Activated CD4-positive, alpha-beta T cell treated with anti-CD3 and anti-CD28 coated beads, Interleukin-2, Interleukin-4, amounts not matched to agents 100 ng/mL and 50 ng/mL, durations not matched to agents 16 hours and 8 hours (primary cell): ENCODE measurements at places on chromosomes 16 and 17.

DNA sequence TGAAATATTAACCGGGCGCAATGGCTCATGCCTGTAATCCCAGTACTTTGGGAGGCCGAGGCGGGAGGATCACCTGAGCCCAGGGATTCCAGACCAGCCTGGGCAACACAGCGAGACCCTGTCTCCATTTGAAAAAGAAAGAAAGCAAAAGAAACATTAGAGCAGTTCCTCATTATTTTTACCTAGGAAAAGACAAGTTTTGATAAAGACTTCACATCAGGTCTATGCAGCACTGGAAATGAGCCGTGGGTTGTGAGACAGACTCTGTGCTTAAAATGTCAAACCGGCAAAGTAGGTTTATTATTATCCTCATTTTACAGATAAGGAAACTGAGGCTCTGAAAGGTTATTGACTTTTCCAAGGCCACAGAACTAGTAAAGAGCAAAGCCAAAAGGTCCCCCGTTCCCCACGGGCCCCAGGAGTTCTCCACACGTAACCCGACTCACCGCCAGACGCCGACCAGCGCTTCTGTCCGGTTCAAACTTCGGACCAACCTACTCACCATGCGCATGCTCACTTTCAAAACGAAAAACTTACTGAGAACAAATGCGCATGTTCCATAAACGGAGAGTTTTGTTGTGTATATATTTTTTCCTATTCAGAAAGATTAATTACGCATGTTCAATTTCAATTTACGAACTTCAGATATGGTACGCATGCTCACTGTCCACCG, 356 bp downstream of the TUBD1 start:
- no peak for DNase-seq

DNA sequence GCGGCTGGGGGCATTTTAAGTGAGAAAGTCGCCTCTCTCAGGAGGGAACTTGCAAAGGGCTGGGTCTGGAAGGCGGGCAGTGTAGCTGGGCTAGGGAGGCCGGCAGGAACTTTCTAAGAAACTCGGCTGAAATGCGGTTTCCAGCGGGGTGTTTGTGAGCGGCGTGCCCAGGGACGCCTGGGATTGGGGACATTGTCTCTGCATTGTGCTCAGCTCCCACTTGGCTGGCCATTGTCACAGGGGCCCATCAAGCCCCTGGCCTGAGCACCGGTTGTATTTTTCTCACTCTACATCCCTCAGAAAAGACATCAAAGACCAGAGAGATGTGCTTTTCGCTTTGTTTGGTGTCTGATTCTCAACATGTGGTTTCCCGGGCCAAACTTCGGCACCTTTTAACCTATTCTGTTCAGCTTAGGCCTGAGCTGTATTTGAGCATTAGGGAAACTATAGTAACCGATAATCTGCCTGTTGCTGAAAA, 291.1 kb upstream of the IRX3 start:
- DNase-seq, result no peak

DNA sequence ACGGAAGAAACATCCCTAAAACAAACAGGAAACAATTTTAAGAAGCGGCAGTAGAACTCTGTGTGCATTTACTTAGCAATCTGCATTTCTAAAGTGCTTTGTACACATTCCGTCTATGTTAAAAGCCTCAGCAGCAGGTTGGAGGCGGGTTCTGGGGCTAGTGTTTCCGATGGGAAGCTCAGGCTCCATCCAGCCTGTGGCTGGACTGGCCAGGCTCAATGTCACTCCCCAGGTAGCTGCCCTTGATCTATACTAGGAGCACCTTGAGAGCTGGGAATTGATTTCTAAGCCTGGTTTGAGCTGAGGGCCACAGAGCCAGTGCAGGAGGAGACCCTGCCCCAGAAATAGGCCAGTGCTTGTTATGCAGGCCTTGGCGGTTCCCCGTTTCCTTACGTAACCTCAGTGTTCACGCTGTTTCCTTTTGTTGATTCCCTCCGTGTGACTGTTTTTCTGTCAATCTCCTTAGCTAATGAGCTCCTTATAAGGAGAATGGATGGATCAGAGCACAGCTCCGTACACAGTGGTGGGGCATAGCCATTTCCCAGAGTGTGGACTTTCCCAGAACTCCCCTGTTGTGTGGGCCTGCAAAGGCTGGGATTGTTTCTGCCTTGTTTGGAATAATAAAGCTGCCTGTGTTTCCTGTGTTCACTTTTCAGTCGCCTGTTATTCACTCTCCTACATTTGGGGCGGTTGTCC, 21.4 kb downstream of the ADORA2B start:
- no peak for DNase-seq

GRCh38 chr17:29115961-29116803, 64.0 kb downstream of the MYO18A start:
- peak; percentile 62 for DNase-seq

DNA sequence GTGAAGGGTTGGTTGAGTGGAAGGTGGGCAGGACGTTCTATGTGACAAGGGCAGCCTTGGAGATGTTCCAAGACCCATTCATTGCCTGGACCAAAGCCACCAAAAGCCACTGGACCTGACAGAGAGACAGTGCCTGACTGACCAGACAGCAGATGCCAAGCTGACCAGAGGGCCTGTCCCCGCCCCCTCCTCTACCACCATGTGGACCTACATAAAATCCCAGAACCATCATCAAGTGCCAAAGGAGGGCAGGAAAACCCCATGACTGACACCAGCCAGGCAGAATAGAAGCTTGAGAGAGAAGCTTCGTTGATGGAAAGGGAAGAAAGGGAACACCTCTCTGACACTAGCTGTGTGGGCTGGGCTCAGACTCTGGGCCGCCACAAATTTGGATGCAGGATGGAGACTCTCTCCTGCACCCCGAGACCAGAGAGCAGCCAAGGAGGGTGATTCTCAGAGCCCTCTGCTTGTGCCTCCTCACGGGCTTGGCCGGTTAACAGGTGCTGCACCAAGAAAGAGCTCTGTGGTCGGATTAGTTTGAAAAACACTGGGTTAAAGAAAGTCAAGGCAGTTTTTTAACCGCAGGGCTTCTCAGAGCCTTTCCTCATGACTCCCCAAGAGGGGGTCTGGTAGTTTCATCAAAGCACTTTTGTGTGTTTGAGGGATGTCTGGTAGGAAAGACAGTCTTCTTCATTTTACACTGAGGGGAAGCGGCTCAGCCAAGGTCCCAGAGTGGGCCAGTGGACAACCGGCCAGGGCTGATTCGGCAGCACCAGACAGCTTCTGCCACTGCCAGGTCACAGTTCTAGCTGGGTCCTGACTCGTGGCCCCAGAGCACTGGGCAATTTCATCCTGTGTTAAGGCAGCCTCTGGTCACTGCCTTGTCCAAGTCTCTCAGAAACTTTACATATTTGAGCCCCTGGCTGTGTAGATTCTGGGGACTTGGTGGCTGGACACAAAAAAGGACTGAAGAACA, 1.7 kb downstream of the TNFRSF13B start:
- no peak for DNase-seq

DNA sequence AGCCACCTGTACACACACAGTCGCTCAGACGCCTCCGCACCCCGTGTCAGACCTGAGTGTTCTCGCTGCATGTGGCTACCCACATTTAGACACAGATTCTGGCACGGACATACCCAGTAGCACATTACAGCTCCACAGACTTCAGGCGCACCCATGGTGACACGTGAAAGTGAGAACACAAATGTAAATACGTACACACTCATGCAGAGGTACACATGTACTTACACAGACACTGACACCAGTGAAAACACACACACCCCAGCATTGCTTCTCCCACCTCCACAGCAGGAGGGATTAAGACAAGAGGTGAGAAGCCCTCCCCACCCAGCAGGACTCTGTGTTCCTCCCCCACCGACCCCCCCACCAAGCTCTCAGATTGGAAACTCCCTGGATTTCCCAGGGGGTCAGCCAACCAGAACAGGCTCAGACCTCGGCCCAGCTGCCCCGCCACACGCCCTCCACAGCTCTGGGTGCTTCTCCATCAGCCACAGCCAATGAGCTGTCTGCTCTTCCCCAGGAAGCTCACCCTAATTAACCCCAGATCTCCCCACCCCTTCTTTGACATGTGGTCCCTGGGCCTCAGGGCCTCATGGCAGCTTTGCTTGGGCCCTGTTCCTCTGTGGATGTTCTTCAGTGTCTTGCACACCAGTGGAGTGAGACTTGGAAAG, 5.3 kb upstream of the FOXN1 start:
- DNase-seq, result no peak

- DNase-seq, result no peak
These were observed 3.4 kb upstream of the LLGL2 start for GRCh38 chr17:75521951-75522727.

DNA sequence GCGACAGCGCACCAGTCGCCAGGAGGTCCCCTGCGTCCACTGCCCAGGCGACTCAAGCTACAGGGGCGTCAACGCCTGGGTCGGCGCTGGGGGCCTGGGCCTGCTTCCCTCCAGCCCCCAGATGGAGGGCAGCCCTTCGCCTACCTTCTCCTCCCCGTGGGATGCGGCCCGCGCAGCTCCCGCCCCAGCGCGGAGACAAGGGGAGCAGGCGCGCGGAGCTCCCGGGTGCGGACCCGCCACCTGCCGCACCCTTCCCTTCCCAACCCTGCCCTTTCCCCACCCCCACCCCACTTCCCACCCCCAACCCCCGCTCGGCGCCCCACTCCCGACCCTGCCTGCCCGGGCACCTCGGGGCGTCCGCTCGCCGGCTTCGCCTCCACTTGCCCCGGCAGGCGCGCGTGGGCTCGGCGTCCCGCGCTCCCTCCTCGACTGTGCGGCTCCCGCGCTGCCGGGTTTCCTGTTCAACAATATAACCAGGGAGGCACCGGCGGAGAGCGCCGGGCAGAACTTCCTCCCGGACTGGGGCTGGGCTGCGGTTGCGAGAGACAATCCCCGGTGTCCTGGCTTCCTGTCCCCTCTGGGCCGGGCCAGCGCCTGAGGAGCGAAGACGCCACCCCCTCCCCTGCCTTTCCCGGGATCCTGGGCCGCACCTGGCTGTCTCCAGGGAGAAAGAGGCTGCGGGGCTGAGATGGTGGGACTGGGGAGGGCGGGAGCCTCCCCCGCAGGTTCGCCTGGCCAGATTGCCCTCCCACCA, at the start of gene ARHGAP27:
Gene ARHGAP27, minus strand, starts transcription at position 466 of the 754 bp plus-strand sequence. CDS start 2,591 bp downstream, outside the sequence.
- peak; percentile 20 for DNase-seq

- peak; percentile 81 for DNase-seq
These were observed 32.5 kb downstream of the ABCC12 start for GRCh38 chr16:48123104-48123788.

DNA sequence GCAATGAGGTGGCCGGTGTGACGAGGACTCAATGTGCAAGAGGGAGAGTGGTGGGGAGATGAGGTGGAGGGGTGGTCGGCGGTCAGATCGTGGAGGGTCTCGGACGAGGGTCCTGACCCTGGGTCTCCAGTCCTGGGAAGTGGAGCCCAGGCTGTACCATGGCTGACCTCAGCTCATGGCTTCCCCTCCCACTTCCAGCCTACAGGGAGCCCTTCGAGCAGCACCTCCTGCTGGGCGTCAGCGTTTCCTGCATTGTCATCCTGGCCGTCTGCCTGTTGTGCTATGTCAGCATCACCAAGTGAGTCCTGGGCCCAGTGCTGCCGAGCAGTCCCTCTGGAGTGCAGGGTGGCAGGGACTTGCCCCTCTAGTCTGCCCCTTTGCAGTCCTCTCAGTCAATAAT, 41.8 kb downstream of the IL4R start:
- peak; percentile 36 for DNase-seq

DNA sequence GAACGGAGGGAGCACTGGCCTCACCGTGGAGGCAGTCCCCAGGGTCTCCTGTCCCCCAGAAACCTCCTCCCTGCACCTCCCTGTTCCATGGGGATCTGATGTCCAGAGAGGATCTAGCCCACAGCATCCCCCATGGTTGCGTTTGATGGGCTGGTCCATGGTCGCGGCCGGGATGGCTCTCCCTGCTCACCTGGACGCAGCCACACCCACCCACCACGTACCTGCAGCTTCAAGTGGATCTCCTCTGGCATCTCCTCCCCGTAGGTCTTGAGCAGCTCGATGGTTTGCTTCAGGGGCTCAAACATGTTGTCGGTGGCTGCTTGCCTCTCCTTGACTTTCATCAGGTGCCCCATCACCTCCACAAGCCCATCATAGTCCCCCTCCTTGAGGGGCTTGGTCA, 47.9 kb downstream of the DNAH17 start:
- no peak for DNase-seq

- DNase-seq, result no peak
These were observed 2.4 kb downstream of the C1QL1 start for GRCh38 chr17:44965481-44966234.
